ENCODE measurements at places on chromosomes 4 and X.

DNA sequence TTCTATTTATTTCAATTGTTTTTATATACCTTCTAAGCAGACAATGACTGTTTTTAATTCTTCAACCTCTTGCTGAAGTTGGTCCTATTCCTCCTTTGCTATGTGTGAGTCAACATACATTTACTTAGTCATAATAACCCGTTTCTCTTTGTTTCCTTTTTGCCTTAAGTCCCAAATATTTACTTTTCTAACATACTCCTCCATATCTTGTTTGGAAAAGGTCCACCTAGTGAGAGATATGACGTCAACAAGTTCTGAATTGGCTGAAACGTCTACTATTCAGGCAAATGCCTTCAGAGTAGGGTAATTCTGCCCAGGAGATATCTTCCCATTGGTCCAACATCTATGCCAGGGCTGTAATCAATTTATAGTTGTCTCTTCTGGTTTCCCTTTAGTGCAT lies 179.3 kb upstream of the GEMIN8 start:
- no peak for DNase-seq

GRCh38 chr4:6267573-6267972 lies 2.1 kb upstream of the WFS1 start:
- DNase-seq, result no peak

DNA sequence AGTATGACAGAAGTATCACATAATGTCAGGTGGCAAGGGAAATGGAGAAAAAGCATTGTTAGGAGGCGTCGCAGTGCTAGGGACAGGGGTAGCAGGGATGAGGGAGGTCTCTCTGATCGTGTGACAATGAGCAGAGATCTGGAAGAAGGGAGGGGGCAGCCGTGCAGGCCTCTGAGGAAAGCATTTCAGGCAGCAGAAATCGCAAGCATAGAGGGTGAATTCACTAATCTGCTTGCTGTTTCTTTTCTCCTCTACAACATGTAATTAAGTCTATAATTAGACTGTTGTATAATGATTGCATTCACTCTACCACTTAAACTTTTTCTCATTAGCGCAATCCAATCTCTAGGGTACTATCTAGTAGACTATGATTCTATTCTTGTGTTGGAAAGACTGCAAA lies 9.1 kb downstream of the CYP4V2 start:
- no peak for DNase-seq

DNA sequence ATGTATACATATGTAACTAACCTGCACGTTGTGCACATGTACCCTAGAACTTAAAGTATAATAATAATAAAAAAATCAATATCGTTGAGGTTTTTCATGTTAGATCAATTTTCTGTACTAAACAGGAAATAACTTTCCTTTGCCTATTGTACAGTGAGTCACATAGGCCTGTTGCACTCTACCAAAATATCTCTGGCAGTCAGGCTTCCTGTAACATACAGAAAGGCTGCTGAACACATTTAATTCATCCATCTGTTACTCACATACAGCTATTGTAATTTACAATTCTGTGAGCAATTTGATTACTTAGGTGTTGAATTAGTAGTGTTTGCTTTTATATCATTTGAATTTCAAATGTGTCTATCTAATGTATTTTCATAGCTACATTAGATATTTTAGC lies 427.8 kb downstream of the TMA16 start:
- DNase-seq, result no peak
